ENCODE measurements at places on chromosomes 5 and 9.
A peak's percentile ranks its signal among the peaks of the same experiment; 100 is the strongest.

DNA sequence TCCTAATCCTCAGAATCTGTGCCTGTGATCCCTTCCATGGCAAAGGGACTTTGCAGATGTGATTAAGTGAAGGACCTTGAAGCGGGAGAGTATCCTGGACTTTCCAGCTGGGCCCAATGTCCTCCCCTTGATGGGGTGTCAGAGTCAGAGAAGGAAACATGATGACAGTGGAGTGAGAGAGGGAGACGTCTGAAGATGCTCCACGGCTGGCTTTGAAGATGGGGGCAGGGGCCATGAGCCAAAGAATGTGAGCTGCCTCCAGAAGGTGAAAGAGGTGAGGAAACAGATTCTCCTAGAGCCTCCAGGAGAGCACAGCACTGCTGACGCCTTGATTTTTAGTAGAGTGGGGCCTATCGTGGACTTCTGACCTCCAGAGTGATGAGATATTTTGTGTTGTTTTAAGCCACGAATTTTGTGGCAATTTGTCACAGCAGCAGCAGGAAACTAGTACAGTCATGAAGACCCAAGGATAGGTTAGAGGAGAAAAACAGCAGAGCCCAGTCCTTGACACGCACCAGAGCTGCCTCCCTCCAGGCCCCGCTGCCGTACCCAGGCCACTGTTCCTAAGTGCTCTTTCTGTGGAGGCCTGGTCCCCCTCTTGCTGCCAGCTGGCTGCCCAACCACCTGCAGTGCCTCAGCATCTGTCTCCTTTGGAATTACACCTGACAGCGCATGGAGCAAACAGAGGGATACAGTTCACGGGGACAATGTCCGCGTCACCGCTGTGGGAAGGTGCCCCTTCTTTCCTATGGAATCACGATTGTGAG is 78.1 kb downstream of the MACROH2A1 start:
- no peak for DNase-seq

- DNase-seq = peak; percentile 68
Measured at GRCh38 chr5:76701298-76701697, 14.6 kb upstream of the F2R start.

- no peak for DNase-seq
Measured at GRCh38 chr9:79559495-79560181, 12.1 kb upstream of the TLE4 start.

GRCh38 chr5:79552984-79553383 is 39.0 kb upstream of the HOMER1 start:
- no peak for DNase-seq

GRCh38 chr5:66234241-66234640 is 90.1 kb downstream of the SREK1 start:
- no peak for DNase-seq

DNA sequence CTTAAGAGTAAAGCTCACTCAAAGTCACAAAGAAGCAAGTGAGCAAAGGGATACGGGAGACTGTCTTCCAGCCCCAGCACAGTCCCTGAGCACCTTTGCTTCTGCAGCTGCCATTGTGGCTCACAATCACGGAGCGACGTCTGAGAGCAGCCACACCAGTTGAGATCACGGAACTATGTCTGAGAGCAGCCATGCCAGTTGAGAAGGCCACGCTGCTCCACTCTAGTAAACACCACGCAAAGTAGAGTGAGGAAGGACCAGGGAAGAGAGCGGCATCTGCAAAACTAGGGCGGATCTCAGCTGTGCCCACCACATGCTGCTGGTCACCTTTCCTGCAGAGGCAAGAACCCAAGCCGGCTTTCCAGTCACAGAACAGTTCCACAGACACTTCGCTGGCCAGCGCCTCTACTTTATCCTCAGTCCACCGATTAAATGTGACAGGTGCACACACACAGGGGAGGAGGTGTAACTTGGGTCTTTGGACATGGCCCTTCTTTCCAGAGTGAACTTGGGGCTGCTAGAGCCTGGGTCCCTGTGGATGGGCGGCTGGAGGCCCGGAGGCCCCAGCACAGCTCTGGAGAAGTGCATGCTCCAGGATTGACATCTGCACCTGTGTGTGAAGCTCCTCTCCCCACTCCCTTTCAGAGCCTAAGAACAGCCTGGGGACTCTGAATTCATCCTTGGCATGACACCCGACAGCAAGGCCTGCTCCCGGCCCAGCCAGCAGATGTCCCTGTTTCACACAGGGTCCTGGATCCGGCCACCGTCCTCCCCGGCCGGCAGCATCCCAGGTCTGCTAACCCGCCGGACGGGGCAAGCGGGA is 324.9 kb upstream of the IRX4 start:
- DNase-seq = no peak

Data from HTR-8/SVneo (cell line).